ENCODE measurements at places on chromosomes 4 and X.

- no peak for DNase-seq
Measured at GRCh38 chr4:3313556-3314228, 20.9 kb downstream of the RGS12 start.

- DNase-seq, result no peak
Measured at GRCh38 chrX:65266482-65266881, 268.1 kb downstream of the LAS1L start.

DNA sequence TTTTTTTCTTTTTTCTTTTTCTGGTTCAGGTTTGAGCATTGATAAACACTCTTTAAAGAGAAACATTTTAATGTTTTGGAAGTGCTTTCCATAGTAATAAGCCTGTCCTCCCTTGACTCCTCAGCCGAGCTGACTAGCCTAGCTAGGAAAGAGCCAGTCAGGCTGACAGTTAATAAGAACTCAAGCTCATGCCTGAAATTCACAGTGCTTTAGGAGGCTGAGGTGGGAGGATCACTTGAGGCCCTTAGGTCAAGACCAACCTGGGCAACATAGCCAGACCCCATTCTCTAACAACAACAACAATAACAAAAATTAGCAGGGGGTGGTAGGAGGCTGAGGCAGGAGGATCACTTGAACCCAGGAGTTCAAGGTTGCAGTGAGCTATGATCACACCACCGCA is 53.4 kb upstream of the ZCCHC13 start:
- DNase-seq, result no peak

DNA sequence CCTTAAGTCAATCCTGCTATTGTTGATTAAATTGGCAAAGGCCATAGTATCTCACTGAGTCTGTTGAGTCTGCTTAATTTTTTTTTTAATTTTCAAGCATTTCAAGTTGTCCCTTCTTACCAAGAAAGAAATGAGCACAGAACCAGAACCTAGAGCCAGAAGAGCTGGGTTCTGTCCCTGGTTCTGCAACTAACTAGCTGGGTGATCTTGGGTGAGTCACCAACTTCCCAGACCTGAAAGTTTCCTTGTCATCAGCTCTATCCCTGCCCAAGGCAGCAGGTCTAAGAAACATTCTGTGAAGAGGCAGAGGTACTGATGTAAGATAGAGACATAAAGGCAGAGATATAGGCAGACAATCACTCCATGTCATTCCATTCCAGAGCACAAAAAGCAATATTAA is 17.3 kb downstream of the TEC start:
- DNase-seq, result no peak

DNA sequence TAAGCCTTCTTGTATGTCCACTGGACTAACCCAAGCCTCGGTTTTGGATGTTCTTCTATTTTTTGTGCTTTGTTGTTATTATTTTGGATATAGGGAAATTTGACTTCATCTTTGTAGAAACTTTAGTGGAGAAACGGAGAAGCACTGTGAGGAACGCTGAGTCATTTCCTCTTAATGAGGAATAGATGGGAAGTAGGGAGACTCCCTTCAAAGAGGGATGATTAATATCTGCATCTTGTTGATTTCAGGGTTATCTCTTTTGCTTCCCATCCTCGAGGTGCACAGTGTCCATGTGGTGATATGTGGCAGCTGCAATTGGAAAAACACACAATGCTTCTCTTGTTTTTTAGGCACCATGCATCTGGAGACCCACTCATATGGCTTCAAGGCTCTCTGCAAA is 1147.9 kb downstream of the NLGN4X start:
- DNase-seq, result no peak

DNA sequence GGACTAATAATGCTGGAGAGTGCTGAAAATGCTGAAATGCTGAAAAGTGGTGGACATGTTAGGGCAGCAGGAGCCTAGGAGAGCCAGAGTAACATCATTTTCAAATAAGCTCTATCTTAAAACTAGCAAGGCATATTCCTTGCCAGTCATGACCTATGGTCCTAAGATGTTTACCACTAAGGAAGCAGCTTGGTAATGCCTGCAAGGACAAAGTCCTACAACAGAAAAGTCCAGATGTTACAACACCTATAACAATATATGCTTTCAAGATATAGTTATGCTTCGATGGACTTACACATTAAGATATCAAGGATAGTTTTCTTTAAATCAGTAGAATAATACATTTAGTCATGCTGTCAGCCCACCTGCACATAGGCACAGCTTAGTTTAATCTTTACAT is 4.5 kb upstream of the ADH4 start:
- no peak for DNase-seq

GRCh38 chr4:182074810-182075209 is 168.4 kb upstream of the TENM3 start:
- no peak for DNase-seq

GRCh38 chr4:20860878-20861277 is 160.6 kb downstream of the PACRGL start:
- no peak for DNase-seq

DNA sequence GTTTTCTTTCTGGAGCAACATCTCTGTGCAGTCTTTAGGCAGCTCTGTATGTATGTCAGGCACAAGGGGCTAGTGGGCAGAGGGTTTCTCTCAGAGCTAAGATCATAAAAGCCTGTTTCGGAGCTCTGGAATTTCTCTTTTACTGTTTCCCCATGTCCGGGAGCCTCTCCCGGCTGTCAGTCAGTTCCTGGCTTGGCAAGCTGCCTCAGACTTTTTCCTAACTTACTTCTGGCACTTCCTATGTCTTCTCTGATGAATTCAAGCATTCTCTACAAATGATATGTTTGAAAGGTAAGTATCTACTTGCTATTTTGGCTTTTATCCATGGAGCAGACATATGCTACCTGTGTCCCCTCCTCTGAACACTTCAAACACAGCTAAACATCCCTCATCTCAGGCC is 129.3 kb upstream of the PGRMC2 start:
- no peak for DNase-seq
